Uterus (tissue), 4 donors: ENCODE measurements at places on chromosomes 3 and 15. TPM values are rescaled to one million over a fixed set of nuclear protein-coding genes. Genes with fewer than 3 reads are reported as not detected.

DNA sequence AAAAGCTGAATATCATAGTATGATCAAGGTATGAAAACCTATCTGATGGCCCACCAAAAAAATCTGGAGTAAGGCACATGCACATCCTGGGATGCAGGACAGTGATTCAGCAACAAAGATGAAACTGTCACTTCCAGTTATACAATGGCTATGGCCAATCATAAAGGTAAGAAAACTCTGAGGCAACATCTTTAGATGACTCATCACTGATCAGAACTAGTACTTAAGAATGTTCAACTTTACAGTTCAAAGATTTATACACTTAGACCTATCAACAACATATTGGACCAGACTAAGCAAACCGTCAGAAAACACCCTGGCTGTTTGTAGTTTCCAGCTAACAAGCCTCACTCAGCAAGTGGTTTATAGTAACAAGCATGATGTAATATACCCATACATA lies 21.3 kb upstream of the PLCH1 start:
- no peak for DNase-seq
- H3K36me3 ChIP-seq: no peaks in the 10 kb centered on the region
- no peak overlapping the region for H3K4me3 ChIP-seq
- H3K27ac ChIP-seq: no peak overlapping the region

GRCh38 chr15:98771541-98771940 lies 123.2 kb downstream of the IGF1R start:
- H3K27ac ChIP-seq: no peak overlapping the region
- H3K4me3 ChIP-seq: no peak overlapping the region
- no peaks in the 10 kb centered on the region for H3K4me1 ChIP-seq
- DNase-seq: no peak
- H3K27me3 ChIP-seq: no peaks in the 10 kb centered on the region

RPL29 gene
- total RNA-seq: 1,120 TPM

SCN5A gene
- total RNA-seq: 3.2 TPM

SPTBN5 gene
- total RNA-seq: 0.61 TPM

GRCh38 chr3:171013822-171014748 lies 12.4 kb downstream of the SLC2A2 start:
- no peak overlapping the region for H3K4me3 ChIP-seq
- H3K36me3 ChIP-seq: no peaks in the 10 kb centered on the region
- H3K27ac ChIP-seq: no peak overlapping the region
- no peaks in the 10 kb centered on the region for H3K4me1 ChIP-seq
- no peak for DNase-seq
